ENCODE measurements at places on chromosomes 3 and 15. TPM values are rescaled to one million over a fixed set of nuclear protein-coding genes. Genes with fewer than 3 reads are reported as not detected.

GRCh38 chr3:52123106-52123725 is 31.0 kb downstream of the POC1A start:
- DNase-seq: peak; percentile 74

DNA sequence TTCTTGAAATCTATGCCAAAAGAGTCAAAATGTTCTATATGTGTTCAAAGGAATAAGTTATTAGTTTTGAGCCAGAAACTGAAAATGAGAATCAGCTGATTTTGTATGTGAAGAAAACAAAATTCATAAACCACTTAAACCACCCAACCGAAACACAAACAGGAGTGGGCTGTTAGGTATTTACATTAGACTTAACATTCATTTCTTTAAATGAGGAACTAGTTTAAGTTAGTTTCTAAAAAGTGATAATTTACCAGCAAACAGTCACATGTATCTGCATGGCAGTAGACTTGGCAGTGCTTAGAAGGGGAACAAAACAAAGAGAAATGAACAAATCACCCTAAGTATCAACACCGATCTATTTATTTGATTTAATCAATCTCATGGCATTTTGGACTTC is 128.0 kb downstream of the GMNC start:
- no peak for DNase-seq

- no peak for DNase-seq
These were observed 308.5 kb downstream of the SV2B start for GRCh38 chr15:91408476-91409076.

The EIF2A gene
- polyA plus RNA-seq: 39.4 TPM

DNA sequence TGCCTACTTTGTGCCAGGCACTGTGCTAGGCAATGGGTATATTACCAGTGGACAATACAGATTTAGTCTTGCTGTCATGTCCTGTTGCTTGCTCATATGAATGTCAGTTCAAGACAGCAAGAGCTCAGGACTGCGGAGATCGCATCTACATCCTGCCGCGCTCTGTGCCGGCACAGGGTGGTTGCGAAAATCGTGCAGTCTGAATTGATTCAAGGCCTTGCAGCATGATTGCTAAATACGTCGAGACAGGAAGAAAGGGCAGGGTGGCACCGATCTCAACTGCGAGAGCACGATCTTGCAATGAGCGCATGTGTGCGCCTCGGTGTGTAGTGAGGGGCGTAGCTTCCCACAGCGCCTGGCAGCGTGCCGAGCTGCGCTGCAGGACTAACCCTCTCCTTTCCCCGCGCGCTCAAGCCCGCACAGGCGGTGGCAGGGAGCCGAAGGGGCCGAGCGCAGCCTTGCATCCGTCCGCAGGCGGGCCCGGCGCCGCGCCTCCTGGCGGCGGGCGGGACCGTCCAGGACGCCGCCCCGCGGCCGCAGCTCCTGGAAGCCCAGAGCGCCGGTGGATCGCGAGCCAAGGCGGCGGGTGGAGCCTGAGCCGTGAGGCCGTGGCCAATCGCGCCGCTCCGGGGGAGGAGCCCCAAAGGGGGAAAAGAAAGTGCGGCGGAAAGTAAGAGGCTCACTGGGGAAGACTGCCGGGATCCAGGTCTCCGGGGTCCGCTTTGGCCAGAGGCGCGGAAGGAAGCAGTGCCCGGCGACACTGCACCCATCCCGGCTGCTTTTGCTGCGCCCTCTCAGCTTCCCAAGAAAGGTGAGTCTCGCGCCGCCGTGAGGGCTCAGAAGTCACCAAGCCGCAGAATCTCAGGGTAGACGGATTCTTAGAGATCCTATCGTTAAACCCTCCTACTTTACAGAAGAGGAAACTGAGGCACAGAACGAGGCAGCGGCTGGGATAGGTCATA is at the start of gene IL1RAP:
TSS of gene IL1RAP (plus strand) at position 677 of the 962 bp plus-strand sequence. CDS start 50,205 bp downstream, outside the sequence.
- DNase-seq: peak; percentile 81

DNA sequence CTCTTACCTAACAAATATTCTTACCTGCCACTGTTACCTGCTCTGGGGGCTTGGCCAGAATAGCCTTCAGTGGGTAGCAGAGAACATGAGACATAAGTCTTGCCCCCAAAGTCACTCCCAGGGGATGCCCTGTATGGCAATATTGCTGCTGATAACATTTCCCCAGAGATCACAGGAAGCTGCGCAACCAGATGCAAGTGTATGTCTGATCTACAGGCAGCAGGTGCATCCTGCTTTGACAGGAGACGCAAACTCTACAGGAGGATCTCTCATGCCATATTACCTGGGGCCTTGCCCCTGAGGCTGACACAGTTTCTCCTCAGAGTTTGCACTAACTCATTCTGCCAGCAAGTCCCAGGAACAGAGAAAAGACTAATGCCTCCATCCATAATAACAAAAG is 174.4 kb upstream of the LPP start:
- DNase-seq: no peak

DNA sequence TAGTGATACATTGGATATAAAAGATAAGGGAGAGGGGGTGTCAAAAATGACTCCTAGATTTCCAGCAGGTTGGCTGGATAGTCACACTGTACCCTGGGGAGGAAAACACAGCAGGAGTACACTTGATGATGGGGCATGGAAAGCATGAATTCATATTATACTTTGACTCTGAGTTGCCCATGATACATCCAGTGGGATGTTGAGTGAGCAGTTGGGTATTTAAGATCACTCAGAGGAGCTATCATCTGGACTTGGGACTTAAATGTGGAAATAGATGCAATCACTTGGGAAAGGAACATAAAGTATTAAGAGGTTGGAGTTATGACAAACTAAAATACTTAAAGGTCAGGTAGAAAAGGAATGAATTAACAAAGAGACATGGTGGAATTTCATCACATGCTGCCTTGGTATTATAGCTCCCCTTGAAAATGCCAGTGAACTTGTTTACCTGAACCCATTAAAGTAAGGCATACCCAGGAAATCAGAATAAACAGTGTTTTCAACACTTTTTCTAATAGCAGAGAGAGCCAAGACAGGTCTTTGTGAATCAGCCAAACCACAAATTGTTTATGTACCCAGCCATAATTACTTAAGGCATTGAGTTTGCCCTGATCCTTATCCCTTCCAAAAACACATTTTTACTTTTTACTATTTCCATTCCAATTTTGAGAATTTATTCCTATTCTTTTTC is 49.9 kb upstream of the ABI3BP start:
- no peak for DNase-seq

The PLA2G4E gene
- polyA plus RNA-seq: not detected

DNA sequence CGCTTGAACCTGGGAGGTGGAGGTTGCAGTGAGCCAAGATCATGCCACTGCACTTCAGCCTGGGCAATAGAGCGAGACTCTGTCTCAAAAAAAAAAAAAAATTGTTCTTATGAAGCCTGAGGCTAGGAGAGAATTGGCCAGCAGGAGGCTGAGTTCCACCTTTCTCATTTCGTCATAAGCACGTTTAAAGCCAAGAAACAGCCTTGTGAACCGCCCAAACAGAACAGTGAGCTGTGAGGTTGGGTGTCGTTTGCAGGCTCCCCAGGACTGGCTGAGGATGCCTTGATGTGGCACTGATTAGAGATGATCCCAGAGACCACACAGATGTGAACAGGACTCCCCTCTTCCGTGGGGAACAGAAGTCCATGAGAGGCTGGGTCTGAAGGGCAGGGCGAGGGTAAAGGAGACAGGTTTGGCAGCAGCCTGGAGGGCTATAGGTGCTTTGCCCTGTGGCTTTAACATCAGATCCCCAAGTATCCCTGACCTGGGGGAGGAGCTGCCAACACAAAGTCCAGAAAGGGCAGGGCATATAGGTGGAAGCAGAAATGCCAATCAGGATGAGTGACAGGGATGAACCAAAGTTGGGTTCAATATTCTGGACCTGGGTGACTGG is 52.9 kb downstream of the CLEC3B start:
- DNase-seq: no peak

The RETNLB gene
- not detected for polyA plus RNA-seq

- DNase-seq: no peak
These were observed 182.0 kb downstream of the STT3B start for GRCh38 chr3:31714495-31715280.

The ZNF609 gene
- 2.6 TPM for polyA plus RNA-seq

DNA sequence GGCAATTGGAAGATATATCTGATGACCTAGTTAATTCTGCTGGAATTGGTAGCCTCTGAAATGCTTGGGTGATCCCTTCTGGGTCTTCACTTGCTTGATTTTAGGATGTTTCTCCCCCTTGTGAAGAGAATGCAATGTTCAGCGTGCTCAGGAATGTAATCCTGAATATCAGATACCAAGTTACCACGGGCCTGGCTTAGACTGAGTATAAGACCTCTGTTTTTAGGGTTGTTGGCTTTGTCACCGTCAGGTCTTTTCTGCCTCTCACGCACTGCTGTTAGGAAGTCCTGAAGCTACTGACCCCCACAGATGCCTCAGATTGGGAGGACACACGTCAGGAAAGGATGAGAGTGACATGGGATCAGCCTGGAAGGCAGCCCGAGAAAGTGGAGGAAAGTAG is 198.5 kb downstream of the CDIN1 start:
- no peak for DNase-seq

The RARB gene
- polyA plus RNA-seq: 0.61 TPM

- DNase-seq: no peak
These were observed 618.6 kb downstream of the NLGN1 start for GRCh38 chr3:174016186-174016585.

DNA sequence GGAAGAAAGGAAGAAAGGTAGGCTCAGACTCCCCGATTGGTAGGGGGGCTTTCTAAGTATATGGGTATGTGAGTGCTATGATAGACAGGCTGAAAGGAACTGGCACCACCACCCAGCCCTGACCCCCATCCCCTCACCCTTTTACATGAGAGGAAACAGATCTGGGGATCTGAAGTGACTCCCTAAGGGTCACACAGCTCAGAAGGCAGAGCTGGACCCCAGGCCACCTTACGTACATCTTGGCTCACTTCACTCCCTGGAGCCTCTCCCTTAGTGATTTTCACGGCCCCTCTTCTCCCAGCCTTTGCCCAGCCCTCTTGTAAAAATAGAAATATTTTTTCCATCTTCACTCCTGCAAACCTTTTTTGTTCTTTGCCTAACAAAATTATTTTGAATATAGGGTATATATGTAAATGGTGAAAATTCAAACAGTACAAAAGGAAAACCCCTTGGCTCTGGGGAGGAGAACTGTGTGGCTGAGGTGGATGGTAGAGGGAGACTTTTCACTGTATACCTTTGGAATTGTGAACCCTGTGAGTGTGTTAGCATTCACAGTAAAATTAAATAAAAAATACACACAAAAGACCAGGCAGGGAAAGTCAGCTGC is 34.8 kb upstream of the POLG start:
- DNase-seq: no peak

GRCh38 chr15:94259863-94260262 is 28.5 kb downstream of the MCTP2 start:
- DNase-seq: no peak

The ITIH1 gene
- not detected for polyA plus RNA-seq

The FOXL2NB gene
- not detected for polyA plus RNA-seq

- peak; percentile 79 for DNase-seq
These were observed 9.0 kb upstream of the CD47 start for GRCh38 chr3:108099679-108100428.

DNA sequence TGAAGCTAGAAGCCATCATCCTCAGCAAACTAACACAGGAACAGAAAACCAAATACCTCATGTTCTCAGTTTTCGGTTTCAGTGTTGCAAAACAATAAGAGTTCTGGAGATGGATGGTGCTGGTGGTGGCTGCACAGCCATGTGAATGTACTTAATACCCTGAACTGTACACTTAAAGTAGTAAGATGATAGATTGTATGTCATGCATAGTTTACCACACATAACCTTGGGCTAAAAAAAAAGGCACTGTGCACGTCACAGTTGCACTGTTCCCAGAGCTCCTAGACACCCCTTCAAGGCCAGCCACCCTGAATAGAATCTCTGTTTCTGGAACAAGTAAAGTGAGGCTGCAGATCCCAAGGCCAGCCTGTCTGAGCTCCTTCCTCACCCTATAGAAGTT is 243.3 kb upstream of the IGF1R start:
- DNase-seq: no peak

DNA sequence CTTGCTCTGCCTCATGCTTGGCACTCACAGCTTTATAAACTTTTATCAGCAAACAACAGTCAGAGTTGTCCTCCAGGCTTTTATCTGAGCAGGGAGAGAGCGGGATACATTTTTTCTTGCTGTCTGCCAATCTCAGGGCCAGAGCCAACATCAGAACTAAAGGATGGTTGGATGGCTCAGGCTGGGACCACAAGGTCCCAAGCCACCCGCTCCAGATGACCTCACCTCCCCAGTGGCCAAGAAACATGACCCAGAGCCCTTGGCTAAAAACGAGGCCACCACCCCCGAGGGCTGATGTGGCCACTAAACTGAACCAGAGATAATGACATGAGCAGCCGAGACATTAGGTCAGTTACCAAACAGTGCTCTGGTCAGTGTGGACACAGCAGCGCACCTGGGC is 18.8 kb upstream of the SPATA12 start:
- DNase-seq: no peak

The LZTFL1 gene
- 10.5 TPM for polyA plus RNA-seq

The TRPM1 gene
- 0.11 TPM for polyA plus RNA-seq

The PSMD2 gene
- polyA plus RNA-seq: 295 TPM

DNA sequence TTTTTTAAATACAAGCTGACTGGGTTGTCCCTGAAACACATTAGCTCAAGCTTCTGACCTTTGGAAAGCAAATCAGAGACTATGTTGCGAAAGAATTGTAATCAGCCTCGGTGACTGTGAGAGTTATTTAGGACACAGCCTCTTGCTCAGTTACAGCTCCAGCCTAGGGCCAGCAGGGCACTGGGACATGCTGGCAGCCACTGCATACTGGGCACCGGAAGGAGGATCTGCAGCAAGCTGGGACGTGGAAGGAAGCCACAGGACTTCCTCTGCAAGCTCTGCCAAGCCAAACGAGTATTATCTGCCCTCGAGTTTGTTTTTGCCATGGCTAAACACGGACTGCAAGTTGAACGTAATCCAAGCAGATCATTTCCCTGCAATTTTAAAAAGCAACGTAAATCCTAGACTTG is 24.4 kb upstream of the COPG1 start:
- DNase-seq: no peak

GRCh38 chr3:175410251-175410650 is 551.1 kb downstream of the NAALADL2 start:
- no peak for DNase-seq

- no peak for DNase-seq
These were observed 121.7 kb downstream of the CHDH start for GRCh38 chr3:53724566-53724965.

GRCh38 chr3:34174740-34175139 is 376.3 kb downstream of the PDCD6IP start:
- no peak for DNase-seq

DNA sequence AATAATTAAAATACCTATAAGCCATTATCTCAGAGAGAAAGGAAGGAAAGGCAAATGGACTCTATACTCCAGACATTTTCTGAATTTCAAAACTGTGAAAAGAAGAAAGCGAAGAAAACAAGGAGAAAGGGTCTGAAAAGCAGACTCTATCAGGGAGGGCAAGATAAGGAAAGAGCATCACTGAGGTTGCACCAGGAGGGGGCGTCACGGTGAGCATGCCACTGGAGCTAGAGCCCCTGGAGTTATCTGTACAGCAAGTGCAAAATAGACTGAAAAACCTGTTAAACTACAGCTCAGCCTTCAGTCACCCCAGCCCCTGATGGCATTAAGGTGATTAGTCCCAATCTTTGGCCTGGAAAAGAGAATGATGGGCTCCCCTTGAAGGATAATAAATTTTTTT is 514.3 kb downstream of the GABRG3 start:
- DNase-seq: no peak
